Hippocampal formation (tissue), 2 donors: ENCODE measurements at places on chromosomes 4 and X.

DNA sequence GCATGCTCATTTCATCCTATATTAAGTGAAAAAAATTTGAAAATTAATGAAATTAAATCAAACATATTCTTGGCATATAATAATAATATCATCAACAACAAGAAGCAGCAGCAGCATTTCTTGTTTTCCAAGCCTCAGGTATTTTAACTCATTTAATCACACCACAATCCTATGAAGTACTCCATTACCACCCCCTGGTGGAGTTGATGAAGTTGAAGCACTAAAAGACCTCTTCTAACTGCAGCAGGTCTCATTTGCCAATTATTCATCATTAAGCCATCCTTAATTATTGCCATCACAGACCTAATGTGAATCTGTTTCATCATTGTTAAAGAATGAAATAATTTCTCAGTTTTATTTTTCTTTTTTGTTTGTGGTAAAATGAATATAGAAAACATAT, 801.4 kb upstream of the GRID2 start:
- no peak for DNase-seq

- no peak for DNase-seq
Observed at GRCh38 chr4:54497947-54498346, 159.8 kb upstream of the KIT start.

DNA sequence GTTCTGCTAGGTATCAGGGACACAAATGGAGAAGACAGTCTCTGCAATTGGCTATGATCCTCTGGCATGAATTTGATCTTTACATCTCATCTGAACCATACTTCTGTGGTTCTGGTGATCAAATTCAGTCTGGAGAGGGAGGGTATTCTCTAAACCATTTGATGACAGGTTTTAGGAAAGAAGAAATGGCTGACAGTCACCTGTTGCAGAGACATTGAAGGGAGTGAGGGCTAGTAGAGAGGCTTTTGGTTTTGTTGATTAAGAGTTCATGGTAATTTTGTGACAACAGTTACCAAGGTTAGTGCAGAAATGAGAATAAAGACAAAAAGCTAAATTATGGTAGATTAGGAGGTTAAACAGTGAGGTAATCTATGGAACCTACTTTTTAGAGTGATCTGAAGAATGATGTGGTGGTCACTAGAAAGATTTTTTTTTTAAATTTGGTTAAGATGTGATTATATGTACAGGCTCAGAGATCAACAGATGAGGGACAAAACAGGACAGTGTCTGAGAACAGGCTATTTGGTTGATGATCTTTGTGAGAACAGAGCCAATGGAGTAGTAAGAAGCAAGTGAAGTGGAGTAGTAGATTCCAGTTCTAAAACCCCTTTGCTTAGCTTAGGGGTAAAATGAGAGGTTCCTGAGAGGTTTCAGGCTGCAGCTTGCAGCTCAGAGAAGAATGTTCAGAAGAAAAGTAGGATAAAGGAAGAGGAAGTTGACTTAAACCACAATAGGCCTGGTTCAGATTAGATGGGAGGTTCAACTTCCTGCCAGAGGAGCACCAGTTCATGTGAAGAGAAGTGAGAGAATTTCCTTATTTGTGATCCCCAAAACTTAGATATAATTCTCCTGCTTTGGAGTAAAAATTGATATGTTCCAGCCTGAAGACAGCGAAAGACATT, 34.7 kb downstream of the VSIG4 start:
- DNase-seq: peak; percentile 4

DNA sequence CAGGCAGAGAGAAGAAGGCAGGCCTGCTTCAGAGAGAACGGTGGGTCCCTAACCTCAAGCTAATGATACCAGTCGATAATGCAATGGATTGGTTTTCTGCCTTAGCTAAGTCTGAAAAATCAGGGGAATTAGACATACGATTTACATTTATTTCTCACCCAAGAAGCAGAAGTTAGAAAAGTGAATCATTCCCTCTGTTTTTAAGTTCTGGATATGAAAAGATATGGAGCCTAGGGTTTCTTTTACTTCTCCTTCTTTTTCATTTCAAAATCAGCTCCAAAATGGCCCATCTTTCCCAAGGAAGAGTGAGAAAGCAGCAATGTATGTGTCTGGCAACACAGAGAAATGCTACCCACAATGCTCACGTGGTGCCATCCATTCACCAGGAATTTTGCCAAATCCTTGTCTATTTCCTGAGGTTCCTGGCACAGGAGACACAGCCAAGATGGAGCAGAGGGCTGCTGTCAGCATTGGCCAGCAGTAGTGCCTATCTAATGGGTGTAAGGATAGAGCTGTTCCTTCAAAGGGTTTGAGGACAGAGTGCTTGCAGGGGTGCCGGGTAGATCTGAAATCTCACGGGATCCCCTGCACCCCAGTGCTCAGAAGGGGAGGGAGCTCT, 231.5 kb downstream of the MAML3 start:
- no peak for DNase-seq

DNA sequence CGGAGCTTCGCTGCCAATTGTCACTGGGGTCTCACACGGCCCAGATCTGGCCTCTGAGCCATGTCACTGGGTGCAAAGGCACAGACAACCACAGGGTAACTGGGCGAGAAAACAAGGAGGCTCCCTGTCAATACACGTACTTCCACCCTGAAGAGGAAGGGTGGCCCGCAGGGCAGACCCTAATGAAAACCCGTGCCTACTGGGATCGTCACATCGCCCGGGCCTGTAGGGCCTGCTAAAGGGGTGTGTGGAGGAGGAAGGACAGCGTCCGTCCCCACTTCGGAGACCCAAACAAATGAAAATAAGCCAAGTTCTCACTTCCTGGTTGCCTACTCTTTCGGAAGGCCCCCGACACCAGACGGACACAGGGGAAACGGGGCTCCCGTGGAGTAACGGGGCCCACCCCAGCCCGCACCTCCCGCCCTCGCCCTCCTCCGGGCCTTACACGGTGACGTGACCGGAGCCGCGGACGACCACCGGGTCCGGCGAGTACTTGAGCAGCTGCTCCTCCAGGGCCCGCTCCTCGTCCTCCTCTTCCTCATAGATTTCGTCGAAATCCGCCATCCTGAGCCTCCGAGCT, 578 bp downstream of the CHIC2 start:
- DNase-seq: no peak

- DNase-seq: no peak
Observed at GRCh38 chr4:1570291-1571164, 113.6 kb downstream of the FAM53A start.

- DNase-seq: no peak
Observed at GRCh38 chrX:120299928-120300327, 11.3 kb downstream of the TMEM255A start.

- DNase-seq: no peak
Observed at GRCh38 chr4:175252642-175253041, 334.5 kb downstream of the ADAM29 start.

- DNase-seq: no peak
Observed at GRCh38 chrX:152619897-152620296, 17.8 kb upstream of the GABRQ start.

GRCh38 chr4:182683661-182684060, 233.5 kb downstream of the DCTD start:
- DNase-seq: no peak

DNA sequence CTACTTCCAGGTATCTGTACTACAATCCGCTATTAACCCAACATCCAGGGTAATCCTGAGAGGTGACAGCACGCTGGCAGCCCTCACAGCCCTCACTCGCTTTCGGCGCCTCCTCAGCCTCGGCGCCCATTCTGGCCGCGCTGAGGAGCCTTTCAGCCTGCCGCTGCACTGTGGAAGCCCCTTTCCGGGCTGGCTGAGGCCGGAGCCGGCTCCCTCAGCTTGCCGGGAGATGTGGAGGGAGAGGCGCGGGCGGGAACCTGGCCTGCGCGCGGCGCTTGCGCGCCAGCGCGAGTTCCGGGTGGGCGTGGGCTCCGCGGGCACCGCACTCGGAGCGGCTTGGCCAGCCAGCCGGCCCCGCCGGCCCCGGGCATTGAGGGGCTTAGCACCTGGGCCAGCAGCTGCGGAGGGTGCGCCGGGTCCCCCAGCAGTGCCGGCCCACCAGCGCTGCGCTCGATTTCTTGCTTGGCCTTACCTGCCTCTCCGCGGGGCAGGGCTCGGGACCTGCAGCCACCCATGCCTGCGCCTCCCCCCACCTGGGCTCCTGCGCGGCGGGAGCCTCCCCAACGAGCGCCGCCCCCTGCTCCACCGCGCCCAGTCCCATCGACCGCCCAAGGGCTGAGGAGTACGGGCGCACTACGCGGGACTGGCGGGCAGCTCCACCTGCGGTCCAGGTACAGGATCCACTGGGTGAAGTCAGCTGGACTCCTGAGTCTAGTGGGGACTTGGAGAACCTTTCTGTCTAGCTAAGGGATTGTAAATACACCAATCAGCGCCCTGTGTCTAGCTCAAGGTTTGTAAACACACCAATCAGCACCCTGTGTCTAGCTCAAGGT, 87.3 kb downstream of the PRSS12 start:
- DNase-seq: no peak

DNA sequence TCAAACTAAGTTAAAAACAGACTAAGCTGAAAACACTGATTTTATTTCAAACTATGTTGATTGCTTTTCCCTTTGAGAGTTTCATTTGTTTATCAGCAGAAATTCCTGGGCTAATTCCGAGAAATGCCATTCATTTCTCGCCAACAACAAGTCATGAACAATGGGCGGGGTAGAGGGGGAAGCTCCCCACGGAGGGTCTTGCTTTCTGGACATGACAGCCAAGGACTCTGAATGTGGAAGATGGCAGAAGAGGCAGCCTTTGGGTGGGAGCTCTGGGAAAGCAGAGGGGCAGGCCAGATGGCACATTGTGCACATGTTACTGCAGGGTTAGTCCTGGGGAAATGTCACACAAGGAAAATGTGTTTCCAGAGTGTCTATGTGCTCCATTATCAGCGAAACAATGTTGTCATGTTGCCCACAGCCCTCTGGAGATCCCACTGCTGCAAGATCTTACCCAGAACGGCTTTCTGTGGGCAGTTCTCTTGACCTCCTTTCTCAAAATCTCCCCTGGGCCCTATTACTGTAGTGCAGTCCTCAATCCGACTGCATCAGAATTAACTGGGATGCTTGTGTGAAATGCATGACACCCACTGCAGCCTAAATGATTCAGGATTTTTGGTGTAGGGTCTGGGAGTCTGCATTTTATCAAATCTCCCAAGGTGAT, 45.0 kb downstream of the CHRDL1 start:
- no peak for DNase-seq

- DNase-seq: no peak
Observed at GRCh38 chr4:8703857-8704495, 111.4 kb downstream of the CPZ start.

GRCh38 chr4:121227341-121227792, 63.2 kb upstream of the TNIP3 start:
- no peak for DNase-seq

- DNase-seq: no peak
Observed at GRCh38 chr4:136078976-136079375, 1453.3 kb downstream of the PCDH18 start.

- DNase-seq: no peak
Observed at GRCh38 chr4:188417181-188417580, 277.9 kb downstream of the TRIML1 start.

DNA sequence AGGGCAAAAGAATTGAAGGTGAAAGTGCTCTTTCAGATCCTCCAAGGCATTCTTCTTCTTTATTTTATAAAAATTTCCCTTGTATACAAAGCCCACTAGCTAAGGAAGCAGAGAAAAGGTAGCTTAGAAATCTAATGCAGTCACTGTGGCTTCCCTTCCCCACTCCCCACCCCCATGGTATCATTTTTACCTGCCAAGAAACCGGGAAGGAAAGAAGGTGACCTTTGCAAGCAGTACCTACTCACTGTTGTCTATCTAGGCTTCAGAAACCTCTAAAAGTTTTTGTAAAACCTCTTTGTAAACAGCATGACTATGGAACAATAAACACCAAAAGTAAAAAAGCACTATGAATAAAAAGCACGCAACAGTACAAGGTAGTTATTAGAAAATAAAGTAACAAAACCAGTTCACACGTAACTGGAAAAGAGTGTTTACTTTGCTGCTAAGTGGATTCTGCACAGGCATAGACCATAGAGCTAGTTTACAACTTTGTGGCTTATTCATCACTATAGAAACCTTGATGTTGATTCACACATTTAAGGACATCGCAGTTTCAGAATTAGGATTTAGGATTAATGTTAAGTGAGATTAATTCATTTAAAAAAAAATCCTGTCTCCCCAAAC, 109.6 kb upstream of the FTHL17 start:
- DNase-seq: no peak

DNA sequence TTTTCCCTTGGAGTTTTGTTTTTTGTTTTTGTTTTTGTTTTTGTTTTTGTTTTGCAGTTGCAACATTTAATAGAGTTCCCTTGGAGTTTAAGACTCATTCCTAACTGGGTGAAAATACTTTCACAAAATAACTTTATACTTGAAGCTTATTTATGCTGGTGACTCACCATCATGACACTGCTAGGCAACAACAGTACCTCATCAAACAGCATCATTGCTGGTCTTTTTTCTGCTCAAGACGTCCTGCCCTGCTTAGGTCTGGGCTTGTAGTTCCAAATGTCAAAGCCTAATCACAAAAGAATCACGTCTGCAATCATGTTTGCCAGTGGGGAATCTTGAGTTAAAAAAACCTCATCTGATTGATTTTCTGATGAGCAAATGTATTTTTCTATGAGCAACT, 105.7 kb upstream of the PRPS2 start:
- no peak for DNase-seq

DNA sequence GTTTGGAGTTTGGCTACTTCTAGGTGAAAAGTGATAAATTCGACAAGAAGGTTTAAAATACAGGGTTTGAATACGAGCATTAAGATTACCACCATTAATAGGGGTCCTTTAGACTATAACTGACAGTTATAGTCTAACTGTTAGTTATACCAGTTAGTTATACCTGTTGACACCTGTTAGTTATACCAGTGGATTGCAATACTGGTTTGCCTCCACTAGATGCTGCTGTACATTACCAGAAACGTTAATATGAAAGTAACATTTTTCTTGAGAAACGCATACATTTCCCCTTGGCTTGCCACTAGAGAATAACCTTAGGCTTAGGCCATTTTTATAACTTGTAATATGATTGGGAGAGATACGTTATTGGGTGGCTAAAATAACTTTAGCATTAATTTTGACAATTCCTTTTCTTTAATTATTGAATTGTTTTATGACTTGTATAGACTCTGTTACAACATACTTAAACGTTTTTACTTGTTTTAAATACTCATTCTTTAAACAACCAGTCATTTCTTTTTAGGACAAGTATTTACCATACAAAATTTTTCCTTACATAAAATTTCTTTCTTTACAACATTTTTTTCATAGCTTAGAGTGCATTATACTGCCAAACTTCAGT, 911.2 kb downstream of the FSTL5 start:
- no peak for DNase-seq

DNA sequence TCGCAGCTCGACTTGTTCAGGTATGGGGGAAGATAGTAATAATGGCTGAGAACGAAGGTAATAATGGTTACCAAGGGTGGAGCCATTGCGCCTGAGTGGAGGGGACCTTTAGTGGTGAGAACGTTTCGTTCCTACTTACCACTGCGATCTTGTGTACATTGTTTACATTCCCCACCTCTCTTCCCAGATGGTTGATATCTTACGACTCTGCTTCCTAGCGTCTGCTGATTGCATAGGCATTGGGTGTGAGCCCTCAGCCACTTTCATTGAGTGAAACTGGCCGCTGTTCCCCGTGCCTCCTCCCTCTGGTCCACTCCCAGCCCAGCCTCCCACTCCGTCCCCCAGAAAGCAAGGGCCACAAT, 850 bp downstream of the IGBP1 start:
- no peak for DNase-seq

GRCh38 chr4:128371001-128371777, 83.6 kb upstream of the PGRMC2 start:
- no peak for DNase-seq
